ENCODE measurements at places on chromosomes 3 and 15.

- no peak for DNase-seq
These were observed 18.6 kb upstream of the DNAAF4 start for GRCh38 chr15:55526559-55527036.

- DNase-seq: no peak
These were observed 2.0 kb upstream of the PFKFB4 start for GRCh38 chr3:48558493-48559134.

DNA sequence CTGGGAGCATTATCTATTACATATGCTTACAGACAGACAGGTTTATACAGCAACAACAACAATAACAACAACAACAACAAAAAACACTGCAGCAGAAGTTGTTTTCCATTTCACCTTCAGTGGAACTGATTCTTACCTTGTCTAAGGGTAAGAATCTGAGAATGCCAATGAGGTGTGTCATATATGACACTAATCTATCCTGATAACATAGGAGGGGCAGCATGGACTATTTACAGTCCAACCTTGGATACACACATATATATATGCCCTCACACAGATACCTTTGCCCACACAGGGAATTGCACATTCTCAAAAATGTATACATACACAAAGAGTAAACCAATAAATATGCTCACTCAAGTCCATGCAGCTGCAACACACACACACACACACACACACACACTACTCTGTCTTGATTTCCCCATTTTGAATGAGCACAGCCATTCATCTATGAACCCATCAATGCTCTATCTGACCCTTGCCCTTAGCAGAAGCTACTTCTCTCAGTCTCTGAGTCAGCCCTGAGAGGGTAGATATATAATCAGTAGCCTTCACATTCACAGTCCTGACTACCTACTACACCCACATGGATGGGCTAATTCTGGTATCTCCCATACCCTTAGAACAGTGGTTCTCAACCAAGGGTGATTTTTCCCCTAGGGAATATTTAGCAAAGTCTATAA, 9.7 kb upstream of the TRANK1 start:
- no peak for DNase-seq

GRCh38 chr15:38080651-38081275, 146.3 kb downstream of the TMCO5A start:
- DNase-seq: no peak

GRCh38 chr15:98796685-98797357, 148.5 kb downstream of the IGF1R start:
- no peak for DNase-seq

- DNase-seq: no peak
These were observed 658.0 kb upstream of the GOLIM4 start for GRCh38 chr3:168753724-168754123.

DNA sequence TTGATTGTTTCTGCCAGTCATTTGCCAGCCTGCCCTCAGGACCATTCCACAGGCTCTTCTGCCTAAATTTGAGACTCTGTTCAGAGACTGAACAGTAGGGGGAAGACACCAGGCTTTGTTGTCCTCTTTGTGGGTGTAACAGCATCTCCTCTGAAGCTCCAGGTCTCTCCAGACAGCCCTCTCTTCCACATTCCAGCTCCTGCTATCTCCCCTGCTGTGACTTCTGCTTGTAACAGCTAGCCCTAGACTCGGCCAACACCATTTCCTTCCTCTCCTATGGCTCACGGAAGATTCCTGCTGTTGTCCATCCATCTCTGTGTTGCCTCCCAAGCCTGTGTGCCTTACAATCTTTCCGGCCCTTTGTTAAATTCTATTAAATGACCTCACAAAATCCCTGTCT, 40.2 kb downstream of the SUCLG2 start:
- no peak for DNase-seq

GRCh38 chr3:12273045-12273695, 15.7 kb upstream of the PPARG start:
- no peak for DNase-seq
